Activated CD8-positive, alpha-beta memory T cell treated with anti-CD3 and anti-CD28 coated beads for 1 hour (primary cell): ENCODE measurements at places on chromosomes 3 and 15.

DNA sequence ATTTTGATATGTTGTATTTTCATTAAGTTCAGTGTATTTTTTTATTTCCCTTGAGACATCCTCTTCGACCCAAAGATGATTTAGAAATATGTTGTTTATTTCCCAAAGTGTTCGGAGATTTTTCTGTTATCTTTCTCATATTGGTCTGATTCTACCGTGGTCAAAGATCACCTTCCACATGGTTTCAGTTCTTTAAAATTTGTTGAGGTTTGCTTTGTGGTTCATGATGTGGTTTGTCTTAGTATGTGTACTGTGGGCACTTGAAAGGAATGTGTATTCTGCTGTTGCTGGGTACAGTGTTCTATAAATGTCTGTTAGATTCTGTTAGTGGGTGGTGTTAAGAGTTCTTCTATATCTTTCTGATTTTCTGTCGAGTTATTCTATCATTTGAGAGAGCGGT, 103.4 kb upstream of the FHIT start:
- no peak for DNase-seq

GRCh38 chr3:194505791-194506415, 19.1 kb upstream of the ATP13A3 start:
- DNase-seq, result no peak

GRCh38 chr3:171193693-171194092, 167.2 kb upstream of the SLC2A2 start:
- DNase-seq, result no peak

GRCh38 chr3:160454995-160455394, 5.4 kb upstream of the TRIM59 start:
- no peak for DNase-seq

DNA sequence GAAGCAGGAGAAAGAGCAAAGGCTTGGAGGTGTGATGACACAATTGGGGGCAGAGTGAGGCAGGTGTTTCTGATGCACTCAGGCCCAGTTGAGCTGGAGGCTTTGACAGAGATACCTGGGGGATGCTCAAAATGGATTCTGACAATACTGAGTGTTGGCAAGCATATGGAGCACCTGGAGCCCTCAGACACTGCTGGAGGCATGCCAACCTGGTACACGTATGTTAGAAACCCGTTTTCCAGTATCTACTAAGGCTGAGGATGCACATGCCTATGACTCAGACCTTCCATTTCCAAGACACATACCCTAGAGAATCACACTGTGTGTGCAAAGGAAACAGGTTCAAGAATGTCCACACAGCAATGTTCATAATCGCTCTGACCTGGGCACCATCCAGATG, 58.7 kb downstream of the WNT7A start:
- no peak for DNase-seq

- no peak for DNase-seq
Measured at GRCh38 chr3:35043040-35043439, 596.3 kb upstream of the ARPP21 start.

DNA sequence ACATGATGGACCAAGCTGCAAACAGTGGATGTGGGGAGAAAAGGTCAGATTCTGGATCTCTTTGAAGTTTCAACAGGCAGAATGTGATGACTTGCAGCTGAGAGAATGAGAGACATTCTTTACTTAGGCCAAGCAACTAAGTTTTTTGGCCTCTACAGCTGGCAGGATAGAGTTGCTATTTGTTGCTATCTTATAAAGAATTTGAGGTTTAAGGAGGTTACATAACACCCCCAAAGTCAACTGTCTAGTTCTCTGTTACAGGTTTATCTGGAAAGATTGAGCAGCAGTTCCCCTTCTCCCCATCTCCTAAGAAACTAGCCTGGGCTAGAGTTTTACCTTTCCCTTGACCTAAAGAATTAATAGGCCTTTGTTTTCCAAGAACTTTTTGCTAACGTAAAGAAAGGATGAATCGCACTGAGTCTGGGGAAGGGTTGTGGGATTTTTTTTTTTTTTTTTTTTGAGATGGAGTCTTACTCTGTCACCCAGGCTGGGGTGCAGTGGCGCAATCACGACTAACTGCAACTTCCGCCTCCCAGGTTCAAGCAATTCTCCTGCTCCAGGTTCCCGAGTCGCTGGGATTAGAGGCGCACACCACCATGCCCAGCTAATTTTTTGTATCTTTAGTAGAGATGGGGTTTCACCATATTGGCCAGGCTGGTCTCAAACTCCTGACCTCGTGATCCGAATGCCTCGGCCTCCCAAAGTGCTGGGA, 26.6 kb upstream of the SLMAP start:
- no peak for DNase-seq

DNA sequence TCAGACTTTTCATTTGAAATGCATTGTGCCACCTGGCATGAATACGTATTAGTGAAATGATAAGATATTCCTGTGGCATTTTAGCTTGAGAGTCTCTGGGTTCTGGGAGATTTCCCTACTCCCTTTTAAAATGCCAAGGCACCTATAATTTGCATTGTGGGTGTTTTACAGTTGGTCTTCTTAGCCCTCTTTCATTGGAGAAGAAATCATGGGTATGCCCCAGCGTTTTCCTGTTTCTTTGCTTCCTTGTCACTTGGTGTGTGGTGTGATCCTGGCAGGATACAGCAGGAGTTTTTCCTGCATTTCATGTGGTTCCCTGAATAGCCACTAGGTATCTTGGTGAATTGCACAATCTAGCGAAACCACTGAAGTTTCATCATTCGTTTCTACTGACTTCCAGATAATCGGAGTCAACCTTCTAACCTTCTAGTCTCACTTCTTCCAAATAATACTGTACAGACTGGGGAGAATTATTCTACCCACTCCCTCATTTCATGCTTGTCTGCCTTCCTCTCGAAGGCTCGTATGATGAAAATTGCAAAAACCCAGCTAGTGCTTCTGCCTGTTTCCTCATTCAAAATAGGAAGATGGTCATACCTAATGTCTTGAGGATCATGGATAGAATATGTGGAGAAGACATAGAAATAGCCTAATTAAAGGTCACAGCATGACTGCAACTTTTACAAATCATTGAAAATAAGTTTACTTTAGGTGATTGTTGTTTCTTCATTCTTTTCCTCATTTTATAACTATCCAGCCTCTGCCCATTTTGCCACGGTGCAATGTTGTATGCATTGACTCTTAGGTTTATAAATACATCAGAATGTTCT, 2.6 kb downstream of the BHLHE40 start:
- DNase-seq, result no peak

DNA sequence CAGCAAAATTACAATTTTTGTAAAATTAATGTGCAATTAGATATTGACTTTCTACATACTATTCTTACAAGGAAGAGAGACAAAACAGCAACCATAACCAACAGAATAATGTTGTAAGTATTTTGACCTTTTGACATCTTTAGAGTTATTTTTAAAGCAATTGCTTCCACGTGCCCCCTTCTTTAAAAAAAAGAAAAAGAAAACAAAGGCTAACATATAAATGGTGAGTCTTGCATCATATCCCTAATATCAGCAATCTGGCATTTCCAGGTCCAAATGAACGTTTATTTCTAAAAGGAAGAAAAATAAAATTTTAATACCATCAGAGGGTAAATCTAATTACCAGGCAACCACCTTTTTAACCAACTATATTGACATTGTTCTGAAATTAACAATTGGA, 19.3 kb upstream of the STRIT1 start:
- DNase-seq, result no peak
